Choroid plexus epithelial cell (primary cell): ENCODE measurements at places on chromosomes 12 and 14.

DNA sequence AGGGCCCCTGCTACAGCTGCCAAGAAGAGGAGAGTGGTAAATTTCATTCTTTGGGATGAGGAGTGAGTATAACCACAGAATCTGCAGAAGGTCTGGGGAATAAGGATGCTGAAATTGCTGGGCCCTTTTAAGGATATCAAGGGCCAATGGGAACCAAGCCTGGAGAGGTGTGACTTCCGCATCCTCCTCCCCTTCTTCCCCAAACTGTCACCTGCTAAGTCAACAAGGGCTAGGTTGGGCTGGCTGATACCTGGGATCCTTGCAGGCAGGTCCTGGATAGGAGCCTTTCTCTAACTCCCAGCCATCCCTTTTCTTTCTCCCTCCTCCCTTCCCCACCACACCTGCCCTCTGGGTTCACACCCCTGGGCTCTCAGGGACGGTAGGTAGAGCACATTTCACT, at the start of gene LACRT:
TSS of gene LACRT (minus strand) at position 101 of the 400 bp plus-strand sequence. CDS start at position 47, 54 bp downstream.
- no peak for DNase-seq

DNA sequence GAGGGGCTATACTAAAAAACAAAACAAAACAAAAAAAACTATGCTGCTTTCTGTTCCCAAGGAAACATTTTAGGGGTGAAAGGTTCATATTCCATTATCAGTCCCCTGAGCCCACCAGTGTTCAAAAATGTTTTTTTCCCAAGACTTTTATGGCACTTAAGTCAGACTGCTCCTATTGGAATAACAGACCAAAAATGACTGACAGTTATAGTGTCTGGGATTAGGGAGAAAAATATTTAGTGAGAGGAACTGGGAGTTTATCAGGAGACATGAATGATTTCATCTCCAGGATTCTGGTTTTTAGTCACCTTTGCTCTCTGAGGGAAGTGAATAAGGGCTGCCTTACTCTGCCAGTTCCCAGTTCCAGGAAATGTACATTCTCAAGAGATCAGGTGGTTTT, 68.0 kb downstream of the PDE3A start:
- DNase-seq = peak; percentile 46

DNA sequence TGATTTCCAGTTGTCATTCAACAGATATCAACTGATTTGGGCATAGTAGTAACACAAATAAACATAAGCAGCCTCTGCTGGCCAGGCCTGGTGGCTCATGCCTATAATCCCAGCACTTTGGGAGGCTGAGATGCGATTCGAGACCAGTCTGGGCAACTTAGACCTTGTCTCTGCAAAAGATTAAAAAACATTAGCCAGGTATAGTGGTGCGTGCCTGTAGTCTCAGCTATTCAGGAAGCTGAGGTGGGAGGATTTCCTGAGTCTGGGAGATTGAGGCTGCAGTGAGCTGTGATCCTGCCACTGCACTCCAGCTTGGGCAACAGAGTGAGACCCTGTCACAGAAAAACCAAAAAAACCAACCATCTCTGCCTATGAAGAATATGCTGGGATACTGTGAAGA, 7.1 kb downstream of the METAP2 start:
- no peak for DNase-seq

DNA sequence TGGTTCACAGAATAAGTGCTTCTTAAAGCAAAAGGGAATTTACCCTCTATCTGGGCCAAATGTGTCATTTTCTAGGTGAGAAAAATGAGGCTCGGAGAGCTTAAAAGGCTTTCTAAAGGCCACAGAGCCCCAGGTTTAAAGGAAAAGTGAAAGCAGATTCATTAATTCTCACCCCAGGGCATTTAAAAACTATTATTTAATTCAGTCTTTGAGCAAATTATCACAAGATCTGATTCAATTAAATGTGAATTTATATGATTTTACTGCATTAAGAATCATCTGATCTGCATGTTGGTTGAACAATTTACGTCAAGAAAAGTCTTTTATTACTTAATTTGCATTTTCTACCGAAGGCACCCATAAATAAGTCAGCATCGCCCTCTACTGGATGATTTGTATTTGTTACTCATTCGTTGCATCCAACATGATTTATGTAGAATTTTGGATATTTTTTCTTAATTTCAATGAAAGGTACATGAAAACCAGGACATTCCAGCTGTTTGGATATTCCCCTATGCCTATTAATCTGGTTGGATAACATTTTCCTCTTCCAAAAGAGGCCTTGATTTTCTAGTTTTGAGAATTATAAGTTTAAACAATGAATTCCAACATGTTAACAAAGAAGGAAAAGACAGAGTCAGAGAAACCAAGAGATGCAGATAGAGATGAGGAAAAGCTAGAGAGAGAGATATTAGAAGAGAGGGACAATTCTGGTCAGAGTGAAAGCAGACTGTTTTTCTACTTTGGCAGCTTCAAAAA, 19.1 kb upstream of the DHRS7 start:
- peak; percentile 87 for DNase-seq

- DNase-seq = no peak
Measured at GRCh38 chr12:13957576-13957975, 23.8 kb downstream of the GRIN2B start.

- DNase-seq = no peak
Measured at GRCh38 chr14:62674563-62675237, 370.6 kb downstream of the KCNH5 start.

- no peak for DNase-seq
Measured at GRCh38 chr12:51811203-51812202, 37.0 kb downstream of the FIGNL2 start.

DNA sequence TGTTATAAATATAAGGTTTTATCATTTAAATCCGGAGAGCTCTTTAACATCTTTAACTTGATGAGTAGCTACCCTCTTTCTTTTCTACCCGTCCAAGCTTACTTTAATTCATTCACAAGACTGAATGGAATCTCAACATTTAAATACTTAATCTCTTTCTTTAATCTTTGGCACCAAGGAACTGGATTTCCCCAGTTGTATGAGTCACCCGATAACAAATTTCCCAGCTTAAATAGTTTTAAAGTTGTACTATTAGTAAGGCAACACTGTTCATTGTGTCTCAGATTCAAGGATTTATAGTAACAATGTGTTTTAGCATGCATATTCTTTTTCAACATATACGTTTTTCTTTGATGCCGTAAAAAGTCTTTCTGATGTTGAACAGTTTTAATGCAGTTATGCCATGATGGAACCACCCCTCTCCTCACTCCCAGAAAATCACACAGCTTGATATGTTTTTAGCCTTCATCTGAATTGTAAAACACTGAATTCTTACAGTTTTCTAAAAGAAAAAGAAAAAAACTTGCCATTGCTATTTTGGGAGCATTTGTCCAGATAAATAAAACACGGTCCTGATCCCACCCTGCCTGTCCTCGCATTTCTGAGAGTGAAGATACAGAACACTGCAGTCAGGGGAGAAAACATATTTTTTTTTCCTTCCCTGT, 16.0 kb upstream of the LRP6 start:
- DNase-seq = peak; percentile 74

DNA sequence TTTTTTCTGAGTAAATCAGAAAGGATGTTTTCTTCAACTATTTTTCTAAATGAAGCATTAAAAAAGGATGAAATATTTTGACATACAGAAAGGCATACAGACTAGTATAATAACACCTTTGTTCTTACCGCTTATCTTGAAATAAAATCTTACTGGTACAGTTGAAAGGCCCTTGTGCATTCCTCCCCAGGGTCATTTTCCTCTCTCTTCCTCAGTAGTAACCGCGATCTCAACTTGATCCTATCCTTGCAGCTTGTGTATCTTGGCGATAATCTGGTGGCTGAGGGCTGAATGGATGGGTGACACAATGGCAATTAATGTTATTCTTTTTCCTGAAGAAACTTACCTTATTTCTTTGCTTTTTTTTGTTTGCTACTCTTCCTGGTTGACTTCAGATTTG, 18.5 kb downstream of the GAS2L3 start:
- no peak for DNase-seq

- peak; percentile 42 for DNase-seq
Measured at GRCh38 chr14:70811578-70811977, 2.3 kb upstream of the MAP3K9 start.

DNA sequence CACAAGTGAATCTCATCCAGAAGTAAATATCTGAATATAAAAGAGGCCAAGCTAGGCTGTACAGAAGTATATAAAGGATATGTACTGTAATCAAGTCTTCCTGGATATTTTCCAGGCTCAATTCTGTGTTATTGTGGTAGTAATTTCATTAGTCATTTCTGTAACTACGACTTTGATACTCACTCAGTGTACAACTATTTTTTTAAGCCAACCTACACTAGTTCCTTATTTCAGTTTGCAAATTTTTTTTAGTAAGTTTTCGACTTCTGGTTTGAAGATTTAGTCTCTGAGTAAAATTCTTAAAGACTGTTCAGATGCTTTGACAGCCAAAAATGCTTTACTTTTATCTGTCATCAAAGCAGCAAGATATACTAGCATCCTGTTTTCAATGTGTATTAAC, 130.8 kb downstream of the CAPZA3 start:
- DNase-seq = peak; percentile 14

GRCh38 chr12:43015090-43015737, 425.7 kb upstream of the PRICKLE1 start:
- no peak for DNase-seq

DNA sequence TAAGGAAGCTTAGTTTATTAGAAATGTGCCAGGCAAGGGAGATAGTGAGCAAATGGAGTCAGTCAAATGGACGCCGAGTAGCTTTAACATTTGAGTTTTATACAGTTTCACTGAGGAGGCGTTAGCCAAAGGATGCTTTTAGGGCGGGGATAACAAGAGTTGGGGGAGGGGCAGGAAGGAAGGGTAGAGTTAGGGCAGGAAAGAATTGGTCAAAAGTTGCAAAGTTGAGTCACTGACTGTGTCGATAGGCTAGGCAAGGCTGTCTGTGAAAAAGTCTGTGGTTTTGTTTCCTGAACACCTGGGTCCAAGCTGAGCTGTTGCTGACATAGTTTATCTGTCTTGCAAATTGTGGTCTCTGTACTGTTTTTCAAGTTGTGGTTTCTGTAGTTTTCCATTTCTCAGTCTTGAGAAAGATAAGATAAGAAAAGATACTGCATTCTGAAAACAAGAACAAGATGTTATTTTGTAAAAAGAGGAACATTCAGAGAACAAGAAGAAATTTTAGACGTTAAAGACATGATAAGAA, 62.6 kb upstream of the RESF1 start:
- peak; percentile 99 for DNase-seq

DNA sequence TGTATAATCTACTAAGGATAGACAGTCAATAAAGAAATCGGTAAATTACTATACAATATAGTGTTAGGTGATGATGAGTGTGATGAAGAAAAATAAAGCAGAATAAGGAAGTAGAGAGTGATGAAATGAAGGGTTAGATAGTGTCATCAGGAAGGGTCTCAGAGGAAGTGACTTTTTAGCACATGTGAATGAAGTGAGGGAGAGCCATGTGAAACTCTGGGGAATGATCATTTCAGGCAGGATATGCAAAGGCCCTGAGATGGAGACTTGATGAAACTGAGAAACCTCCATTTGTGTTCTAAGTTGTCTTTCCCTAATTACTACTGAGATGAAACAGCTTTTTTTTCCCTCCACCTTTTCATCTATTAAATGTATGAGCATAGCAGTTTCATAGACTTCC, 19.4 kb upstream of the GNPTAB start:
- DNase-seq = no peak

- DNase-seq = no peak
Measured at GRCh38 chr12:121634836-121635235, 8.5 kb downstream of the ORAI1 start.

DNA sequence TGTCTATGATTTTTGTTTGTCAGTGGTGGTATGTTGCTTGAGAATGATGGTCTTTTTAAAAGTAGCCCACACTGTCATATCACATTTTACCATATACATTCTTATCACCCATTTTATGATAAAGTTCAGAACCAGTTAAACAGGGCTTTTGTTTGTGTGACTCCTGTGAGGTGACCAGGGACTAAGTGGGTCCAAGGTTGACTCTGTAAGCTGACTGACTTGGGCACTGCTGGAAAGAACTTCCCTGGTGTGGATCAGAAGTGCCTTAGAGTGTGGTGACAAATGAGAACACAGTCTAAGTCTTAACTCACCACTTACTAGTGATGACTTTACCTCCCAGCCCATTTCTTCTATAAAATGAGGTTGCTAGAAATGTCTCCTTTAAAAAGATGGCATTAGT, 52.6 kb downstream of the VRK1 start:
- DNase-seq = no peak

GRCh38 chr14:36505181-36505815, 14.7 kb downstream of the NKX2-1 start:
- DNase-seq = no peak

DNA sequence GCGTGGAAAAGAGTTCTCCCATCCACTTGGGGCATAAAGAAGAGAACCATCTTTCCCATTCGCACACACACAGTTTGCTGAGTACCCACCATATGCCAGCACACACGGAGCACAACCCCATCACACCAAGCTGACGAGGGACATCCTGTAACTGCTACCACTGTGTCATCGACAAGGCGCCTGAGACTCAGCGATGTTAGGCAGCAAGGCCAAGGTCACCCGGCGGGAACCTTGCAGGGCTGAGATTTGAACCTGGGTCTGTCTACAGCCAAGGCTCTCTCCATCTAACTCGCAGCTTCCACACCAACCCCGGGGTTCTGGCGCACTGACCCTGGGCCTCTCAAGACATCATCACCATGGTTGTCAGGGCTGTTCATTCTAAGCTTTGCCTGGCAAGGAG, 60.0 kb downstream of the CCDC85C start:
- no peak for DNase-seq

GRCh38 chr12:69383074-69383473, 23.5 kb downstream of the YEATS4 start:
- DNase-seq = no peak

- DNase-seq = no peak
Measured at GRCh38 chr12:81956468-81956860, 197.3 kb upstream of the PPFIA2 start.

DNA sequence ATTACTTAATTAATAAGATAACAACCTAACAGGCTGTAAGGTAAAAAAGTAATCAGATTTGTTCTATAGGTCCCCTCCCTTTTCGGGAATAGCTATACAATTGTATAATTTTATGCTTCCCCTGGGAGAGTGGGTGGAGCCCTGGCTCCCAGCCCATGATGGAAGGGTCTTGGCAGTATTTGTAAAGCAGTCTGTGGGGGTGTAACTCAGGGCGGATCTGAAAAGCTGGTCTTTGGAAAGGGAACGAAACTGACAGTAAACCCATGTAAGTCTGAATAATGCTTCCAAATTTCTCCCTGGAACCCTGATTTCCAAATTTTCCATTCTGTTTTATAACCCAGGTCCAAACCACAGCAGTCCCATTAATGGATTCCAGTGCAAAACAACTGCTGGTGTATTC, 110.4 kb downstream of the DAD1 start:
- DNase-seq = peak; percentile 51

- DNase-seq = peak; percentile 20
Measured at GRCh38 chr12:124279846-124280360, 15.0 kb upstream of the RFLNA start.

- DNase-seq = no peak
Measured at GRCh38 chr12:16949871-16950667, 344.1 kb upstream of the LMO3 start.

DNA sequence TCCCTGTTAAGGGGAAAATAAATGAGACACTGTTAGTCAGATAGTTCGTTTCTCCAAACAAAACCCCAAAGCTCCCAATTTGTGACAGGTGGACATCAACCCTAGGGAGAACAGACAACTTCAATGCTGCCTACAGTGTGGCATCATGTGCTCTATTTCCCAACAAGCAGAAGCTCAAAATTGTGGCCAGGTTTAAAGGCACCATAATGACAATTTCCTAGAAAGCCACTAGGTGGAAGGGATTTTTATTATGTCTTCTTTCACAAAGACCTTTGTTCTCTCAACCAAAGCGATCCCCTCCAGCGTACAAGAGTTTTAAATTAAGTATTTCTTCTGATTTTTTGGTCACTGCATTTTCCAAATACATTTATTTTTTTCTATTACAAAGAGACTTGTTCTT, 88.0 kb upstream of the MBIP start:
- DNase-seq = no peak

GRCh38 chr12:96828169-96828789, 78.8 kb upstream of the NEDD1 start:
- DNase-seq = no peak
